ENCODE measurements at places on chromosomes 2 and 18.

GRCh38 chr2:153880926-153881325 lies 9.2 kb downstream of the GALNT13 start:
- no peak for DNase-seq

DNA sequence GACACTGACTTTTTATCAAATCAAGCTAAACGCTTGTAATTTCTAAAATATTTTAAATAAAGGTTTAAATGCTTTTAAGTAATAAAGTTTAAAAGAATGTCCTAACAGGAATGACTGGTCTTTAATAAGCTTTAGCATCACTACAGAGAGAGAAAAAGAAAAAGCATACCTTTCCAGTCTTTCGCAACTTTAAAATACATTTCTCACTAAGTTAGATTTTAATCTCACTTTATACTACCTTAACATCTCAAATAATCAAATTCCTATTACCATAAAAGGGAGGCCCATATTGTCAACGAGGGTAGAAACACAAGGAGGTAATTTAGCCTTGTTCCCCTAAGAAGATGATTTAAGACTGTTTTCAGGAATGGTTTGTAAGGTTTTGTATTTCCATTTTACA lies 80.7 kb downstream of the STRN start:
- no peak for DNase-seq

DNA sequence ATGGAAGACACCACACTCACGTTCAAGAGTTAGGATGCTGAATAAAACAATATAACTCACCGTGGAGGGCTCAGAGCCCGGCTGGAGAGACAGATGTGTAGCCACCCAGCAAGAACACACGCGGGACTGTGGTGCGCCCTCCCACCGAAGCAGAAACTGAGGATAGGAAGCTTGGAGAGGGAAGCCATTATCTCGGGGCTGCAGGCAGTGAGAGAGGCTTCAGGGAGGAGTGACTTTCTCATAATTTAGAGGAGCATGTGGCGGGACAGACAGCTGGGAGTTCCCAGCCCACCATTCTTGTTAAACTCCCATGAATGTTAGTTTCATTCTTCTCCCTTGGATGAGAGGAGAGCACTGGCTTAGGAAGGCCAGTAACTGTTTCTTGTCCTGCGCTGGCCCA lies 96.4 kb downstream of the MAPRE2 start:
- no peak for DNase-seq

GRCh38 chr2:138699421-138699820 lies 80.8 kb downstream of the NXPH2 start:
- DNase-seq: no peak

- no peak for DNase-seq
Measured at GRCh38 chr18:75433098-75433497, 5.6 kb upstream of the SMIM21 start.

GRCh38 chr18:23377669-23378301 lies 75.3 kb upstream of the RIOK3 start:
- DNase-seq: no peak

GRCh38 chr2:74525717-74526648 lies at the start of gene DQX1:
Gene DQX1 (minus strand): TSS chr2:74526231. CDS start chr2:74525729, 502 bp downstream.
- peak; percentile 54 for DNase-seq

GRCh38 chr18:75558790-75559189 lies 131.3 kb upstream of the SMIM21 start:
- no peak for DNase-seq

DNA sequence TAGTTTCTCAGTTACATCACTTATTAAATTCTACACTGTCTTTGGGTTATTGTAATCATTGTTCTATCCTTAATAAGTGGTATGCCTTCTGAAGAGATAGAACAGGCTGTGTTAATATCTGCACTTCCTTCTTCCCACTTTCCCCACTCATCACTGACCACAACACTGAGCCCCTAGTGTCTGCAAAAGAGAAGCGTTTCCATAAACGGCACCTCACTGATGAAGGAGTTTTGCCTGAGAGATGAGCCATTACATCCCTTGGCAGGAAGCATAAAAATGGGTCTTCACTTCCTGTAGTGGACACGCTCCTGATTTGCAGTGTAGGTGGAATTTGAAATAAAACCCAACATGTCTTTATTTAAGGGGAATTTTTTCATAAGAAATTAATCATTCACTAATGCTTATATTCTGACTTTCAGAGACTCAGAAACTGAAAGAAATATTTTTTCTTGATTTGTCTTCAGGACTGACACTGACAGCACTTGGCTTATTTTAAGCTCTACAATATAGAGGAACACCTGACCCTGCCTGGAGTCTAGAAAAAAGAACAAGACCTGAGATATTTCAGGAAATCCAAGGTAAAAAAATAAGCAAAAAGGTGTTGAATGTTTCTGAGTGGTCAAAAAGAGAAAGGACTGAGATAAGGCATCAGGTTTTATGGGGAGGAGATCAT lies 275.3 kb downstream of the RAD51AP2 start:
- no peak for DNase-seq

GRCh38 chr2:59886759-59887158 lies 666.7 kb downstream of the BCL11A start:
- DNase-seq: no peak

DNA sequence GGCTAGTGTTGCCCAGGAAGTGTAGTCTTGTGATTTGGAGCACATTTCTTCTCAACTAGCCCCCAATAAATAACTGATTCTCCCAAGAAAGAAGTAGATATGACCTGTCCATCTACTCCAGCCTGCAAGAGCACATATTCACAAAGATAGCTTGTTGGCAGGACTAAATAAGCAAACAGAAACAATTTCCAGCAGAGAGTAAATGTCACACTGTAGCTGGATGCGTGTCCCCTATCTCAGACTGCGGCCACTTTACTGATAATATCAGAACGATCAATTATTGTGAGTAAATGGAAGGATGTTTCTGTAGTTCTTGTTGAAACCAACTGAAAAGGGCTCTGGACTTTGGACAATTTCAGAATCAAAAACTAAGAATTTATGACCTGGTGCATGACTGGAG lies 97.9 kb downstream of the PIEZO2 start:
- no peak for DNase-seq

DNA sequence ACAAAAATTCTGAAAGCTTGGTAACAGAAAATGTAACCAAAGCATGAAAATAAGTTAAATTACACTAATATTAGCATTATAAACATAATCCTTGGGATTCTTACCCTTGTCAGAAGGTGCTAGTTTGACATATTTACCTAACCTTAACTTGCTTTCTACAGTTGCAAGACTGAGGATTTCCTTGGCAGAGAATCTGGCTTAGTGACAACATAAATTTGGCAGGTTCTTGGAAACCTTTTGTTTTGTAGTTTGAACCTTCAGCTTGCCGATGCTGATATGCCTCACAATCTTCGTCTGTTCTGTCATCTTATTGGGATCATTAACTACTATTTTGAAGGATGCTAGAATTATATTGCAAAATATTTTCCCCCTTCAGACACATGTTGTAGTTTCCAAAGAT lies 3.4 kb downstream of the XIRP2 start:
- DNase-seq: no peak

GRCh38 chr2:205706769-205707381 lies 24.6 kb downstream of the NRP2 start:
- peak; percentile 73 for DNase-seq

GRCh38 chr2:118729760-118730159 lies 117.7 kb downstream of the EN1 start:
- DNase-seq: no peak

- no peak for DNase-seq
Measured at GRCh38 chr2:10188211-10188610, 65.7 kb downstream of the RRM2 start.

DNA sequence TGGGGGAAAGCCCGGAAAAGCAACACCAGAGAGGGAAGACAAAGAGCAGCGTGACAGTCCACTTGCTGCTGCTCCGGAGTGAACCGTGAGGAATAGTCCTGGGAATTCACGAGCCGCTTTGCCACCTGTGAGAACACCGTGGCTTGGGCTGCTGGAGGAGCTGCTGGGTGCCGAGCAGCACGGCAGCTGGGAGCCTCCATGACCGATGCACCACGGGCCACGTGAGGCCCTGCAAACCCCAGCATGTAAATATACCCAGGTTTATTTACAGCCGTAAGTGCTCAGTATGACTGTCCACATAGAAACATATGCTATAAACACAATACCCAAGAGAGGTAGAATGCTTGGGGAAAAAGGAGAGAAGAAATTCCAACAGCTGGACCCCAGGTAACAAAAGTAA lies 65.1 kb downstream of the SMIM21 start:
- no peak for DNase-seq

DNA sequence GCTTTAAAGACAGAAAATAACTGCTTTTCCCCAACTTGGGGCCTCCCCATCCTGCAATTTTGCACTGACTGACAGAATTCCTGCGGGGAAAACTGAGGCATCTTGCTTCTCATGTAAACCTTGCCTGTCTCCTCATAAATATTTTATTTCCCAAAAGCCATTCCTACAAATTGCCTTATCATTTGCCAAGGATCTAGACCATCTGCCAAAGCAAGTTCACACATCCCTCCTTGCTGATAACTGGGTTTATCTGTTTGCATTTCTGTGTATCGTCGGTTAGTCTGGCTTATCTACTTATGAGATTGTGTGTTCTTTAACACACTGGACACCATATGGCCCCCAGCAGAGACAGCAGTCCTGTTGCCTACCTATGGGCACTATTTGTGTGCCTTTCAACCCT lies 3.0 kb upstream of the CNGA3 start:
- DNase-seq: no peak

DNA sequence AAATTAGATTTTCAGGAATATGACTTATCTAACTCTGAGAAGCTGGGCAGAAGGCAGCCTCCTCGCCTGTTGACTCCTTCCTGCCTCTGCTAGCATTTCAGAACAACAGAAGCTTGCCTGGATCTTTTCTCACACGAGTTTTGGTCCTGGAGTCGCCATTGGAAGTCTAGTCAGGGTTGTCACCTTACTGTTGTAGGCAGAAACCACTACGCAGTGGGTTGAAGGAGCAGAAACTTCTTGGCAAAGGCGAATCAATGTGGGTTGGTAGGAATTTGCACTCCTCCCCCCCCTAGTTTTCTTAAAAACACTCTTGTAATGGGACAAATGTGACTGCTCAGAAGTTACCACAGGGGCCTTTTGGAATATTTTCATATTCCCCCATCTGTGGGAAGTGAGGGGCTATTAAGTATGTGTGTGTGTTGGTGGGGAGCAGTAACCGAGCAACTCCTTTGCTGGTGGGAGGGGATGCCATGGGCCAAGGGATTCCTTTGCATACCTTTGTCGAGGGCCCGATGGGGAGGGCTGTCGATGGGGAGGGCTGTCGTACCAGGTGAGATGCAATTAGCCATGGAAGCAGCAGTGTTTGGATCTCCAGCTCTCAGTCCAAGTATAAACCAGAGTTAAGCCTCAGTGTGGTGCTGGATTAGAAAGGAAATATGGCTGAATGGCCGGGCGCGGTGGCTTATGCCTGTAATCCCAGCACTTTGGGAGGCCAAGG lies 117.4 kb downstream of the FMNL2 start:
- no peak for DNase-seq

DNA sequence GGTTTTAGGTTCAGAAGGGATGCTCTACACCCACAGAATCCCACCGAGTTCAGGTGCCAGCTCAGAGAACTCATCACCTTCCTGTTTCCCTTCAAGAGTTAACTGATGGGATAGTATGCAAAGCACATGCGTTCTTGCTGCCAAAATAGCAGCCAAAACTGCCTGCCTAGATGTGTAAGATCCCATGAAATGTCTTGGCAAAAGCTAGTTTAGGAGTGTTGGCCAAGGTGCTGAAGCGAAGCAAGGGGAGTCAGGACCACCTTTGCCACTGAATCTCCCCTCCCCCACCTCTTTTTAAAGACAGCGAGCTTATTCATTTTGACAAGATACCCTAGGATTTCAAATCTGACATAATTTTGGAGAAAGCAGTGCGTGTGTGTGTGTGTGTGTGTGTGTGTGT lies 2.1 kb downstream of the DOCK10 start:
- DNase-seq: no peak

DNA sequence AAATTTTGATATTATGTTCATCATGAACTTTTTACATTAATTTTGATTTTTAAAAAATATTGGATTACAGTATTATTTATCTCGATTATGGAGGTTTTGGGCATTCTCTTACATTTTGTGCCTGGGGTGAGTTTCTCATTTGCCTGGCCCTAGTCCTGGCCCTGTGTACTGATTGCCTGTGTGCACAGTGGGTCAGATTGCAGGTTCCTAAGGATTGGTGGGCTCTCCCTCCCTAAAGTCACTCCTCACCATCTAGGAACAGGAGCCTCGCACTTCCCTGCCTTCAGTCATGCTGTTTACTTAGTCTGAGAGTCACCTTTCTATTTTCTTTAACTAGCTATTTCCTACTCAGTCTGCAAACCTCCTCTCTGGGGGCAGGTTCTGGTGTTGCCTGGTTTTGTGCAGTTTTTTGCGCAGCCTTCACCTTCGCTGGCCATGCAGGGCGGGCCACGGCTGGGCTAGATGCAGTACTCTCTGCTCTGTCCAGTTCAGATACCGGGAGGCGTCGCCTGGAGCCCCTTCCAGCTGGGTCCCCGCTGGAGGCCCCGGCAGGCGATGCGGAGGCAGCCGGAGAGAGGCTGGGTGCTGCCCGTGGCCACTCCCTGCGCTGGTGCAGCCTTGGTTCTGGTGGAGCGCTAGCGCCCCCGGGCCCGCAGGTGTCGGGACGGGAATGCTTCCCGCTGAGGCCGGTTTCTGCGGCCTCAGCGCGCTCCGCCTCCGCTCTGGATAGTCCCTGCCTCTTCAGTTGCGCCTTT lies 23.3 kb upstream of the MC5R start:
- DNase-seq: no peak

Measured in CD4-positive, alpha-beta T cell treated with Interferon alpha-2 for 1 hour (primary cell).